GM23338 (cell line): ENCODE measurements at places on chromosomes 5 and 9.

- no peak for DNase-seq
Observed at GRCh38 chr5:1729641-1730486, 69.8 kb downstream of the MRPL36 start.

DNA sequence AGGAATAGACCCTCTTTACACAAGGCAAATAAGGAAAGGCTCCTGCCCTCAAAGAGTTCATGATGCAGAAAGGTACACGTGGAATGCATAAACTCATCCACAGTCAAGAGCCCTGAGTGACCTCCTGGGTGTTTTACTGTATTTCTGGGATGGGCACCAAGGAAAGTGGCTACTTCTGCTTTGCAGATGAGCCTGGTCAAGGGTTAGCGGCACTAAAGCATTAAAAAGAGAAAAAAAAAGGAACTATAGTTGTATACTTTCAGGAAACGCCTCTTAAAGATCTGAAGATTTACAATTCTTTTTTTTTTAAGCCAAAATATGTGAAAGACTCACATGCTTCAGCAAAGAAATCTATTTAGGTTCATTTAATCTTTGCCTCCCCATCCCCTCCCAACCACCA lies 366.2 kb upstream of the PDE4D start:
- no peak for DNase-seq

- peak; percentile 50 for DNase-seq
Observed at GRCh38 chr5:57175551-57176309, 1.9 kb downstream of the GPBP1 start.

DNA sequence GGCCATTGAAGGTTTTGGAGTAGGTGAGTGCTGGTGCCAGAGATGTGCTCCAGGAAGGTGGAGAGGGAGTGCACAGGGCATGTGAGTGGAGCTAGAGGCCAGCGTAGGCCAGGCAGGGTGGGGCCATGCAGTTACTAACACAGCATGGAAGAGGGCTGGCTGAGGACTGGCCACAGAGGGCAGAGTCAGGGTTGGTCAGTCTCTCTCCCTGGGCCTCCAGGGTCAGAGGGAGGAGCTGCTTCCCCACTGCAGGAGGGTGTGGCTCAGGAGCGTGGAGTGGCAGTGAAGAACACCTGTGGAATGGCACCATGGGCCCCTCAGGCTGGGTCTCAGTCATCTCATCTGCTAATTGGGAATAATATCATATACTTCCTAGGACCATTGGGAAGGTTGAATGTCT lies 167.7 kb downstream of the MACROH2A1 start:
- DNase-seq: no peak
